Activated CD4-positive, alpha-beta T cell treated with anti-CD3 and anti-CD28 coated beads, Interleukin-10, Interleukin-2, amounts not matched to agents 100 ng/mL and 50 ng/mL, durations not matched to agents 16 hours and 8 hours (primary cell): ENCODE measurements at places on chromosomes 6 and 20.

DNA sequence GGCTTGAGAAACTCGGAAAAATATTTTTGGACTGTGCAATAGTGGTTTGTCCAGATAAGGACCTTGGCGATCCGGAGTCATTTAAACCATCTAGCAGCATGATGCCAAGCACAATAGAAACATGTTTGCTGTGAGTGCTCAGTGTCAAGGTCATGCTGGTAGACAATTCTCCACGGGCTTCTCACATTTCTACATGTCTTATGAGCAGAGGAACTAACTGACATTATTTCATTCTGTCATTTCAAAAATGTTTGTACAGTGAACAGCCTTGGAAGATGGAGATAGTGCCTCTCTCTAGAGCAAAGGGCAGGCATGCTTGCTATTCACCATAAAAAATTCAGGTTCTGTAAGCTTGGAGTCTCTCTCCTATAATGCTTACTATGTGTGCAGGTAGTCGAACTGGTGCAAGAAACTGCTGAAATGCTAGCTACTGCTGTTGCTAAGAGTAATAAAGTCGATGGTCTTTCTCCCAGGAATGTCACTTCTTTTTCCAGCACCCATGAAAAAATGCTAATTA is 25.4 kb upstream of the CCN2 start:
- no peak for DNase-seq

DNA sequence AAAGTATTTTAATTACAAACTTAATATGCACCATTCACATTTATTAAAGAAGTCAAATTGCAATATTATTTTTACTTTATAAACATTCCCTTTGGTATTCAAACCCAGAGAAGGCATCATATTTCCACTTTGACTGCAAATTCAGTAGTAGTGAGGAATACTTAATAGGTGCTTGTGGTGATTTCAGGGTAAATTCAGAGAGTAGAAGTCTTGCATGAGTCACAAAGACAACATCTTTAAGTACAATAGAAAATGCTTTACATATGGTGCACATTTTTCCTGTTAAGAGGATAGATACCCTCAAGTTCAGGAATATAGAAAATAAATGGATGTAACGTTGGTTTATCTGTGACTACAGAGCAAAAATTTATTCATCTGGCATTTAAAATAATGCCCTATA is 390.2 kb downstream of the TENT5A start:
- DNase-seq = no peak

GRCh38 chr6:132100388-132100990 is 149.3 kb upstream of the CCN2 start:
- DNase-seq = no peak

DNA sequence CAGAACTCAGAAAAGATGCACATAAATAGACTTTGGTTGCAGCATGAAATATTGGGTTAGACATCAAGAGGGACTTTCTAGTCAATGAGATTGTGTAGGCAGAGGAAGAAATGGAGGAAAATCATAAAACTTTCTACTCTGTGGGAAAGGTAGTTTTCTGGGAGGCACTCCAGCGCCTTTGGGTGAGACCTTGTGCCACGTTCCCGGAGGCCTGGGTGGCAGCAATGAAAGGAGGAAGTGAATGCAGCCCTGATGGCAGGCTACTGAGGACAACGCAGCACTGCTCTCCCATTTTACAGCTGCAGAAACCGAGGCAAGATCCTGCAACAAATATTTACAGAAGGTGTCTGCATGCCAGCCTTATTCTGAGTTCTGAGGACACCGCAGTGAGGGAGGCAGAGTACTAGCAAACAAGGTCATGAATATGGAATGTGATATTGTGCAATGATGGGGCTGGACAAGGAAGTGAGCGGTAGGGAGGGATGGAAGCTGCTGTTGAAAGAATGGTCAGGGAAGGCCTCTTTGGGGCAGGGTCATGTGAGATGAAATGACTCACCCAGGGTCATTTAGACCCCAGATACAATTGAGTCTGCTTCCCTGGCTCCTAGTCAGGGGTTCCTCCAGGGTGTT is 159.1 kb downstream of the TFAP2C start:
- DNase-seq = no peak
